ENCODE measurements at places on chromosomes 7 and 10.
A peak's percentile ranks its signal among the peaks of the same experiment; 100 is the strongest.

DNA sequence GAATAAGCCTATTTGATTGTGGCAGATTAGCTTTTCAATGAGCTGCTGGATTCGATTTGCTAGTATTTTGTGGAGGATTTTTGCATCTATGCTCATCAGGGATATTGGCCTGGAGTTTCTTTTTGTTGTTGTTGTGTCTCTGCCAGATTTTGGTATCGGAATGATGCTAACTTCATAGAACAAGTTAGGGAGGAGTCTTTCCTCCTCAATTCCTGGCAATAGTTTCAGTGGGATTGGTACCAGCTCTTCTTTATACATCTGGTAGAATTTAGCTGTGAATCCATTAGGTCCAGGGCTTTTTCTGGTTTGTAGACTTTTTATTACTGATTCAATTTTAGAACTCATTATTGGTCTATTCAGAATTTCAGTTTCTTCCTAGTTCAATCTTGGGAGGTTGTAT lies 43.4 kb upstream of the KLF14 start:
- H3K36me3 ChIP-seq, result no peaks in the 10 kb centered on the region
- peaks cover 24% of the 10 kb centered on the region for H3K27me3 ChIP-seq
- no peak overlapping the region for H3K27ac ChIP-seq
- no peak overlapping the region for H3K4me3 ChIP-seq

GRCh38 chr7:137606061-137606674 lies 240.6 kb downstream of the DGKI start:
- H3K4me3 ChIP-seq, result no peak overlapping the region
- no peak overlapping the region for H3K27ac ChIP-seq
- no peaks in the 10 kb centered on the region for H3K4me1 ChIP-seq
- H3K27me3 ChIP-seq, result no peaks in the 10 kb centered on the region
- peak; percentile 71 for DNase-seq

GRCh38 chr10:131787961-131788360 lies 112.8 kb upstream of the PPP2R2D start:
- no peak overlapping the region for H3K27ac ChIP-seq
- no peaks in the 10 kb centered on the region for H3K4me1 ChIP-seq
- H3K36me3 ChIP-seq, result no peaks in the 10 kb centered on the region
- H3K27me3 ChIP-seq, result no peaks in the 10 kb centered on the region

- H3K36me3 ChIP-seq, result no peaks in the 10 kb centered on the region
- no peaks in the 10 kb centered on the region for H3K4me1 ChIP-seq
- no peaks in the 10 kb centered on the region for H3K27me3 ChIP-seq
- no peak for DNase-seq
- no peak overlapping the region for H3K4me3 ChIP-seq
- no peak overlapping the region for H3K27ac ChIP-seq
Measured at GRCh38 chr7:109696723-109697122, 1127.0 kb downstream of the DNAJB9 start.

DNA sequence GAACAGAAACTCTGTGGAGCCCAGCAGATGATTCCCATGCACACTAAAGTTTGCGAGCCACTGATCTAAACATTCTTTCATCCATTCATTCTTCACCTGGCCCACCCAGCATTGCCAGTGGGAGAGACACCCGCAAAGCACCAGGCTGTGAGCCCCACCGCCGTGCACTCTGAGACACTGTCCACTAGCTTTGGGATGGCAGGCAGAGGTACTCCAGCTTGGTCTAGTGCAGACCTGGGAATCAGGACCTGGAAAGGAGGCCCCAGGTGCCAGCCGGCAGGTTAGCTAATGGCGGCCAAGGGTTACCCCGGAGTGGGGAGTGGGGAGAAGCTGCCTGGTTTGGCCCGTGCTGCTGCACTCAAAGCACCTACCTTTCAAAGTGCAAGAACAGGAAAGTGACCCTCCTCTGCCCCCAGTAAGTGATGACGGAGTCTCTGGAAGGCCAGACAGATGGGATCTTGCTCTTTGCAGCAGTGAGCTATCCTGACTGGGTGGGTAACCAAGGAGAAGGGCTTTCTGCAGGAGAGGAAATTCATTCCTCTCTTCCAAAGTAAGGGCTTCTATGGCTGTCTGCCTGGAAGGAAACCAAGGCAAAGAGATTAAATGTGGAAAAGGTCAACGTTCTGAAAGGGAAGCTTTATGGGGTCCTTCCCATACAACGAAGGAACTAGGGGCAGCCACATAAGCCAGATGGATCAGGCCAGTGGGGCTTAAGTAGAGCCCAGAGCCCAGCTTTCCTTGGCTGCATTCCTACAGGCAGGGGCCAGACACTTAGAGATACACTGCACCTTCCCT lies 74.2 kb upstream of the LRRC4 start:
- DNase-seq, result no peak
- H3K27ac ChIP-seq, result no peak overlapping the region
- H3K4me3 ChIP-seq, result no peak overlapping the region
- peaks cover 47% of the 10 kb centered on the region for H3K27me3 ChIP-seq
- no peaks in the 10 kb centered on the region for H3K36me3 ChIP-seq
- peaks cover 2% of the 10 kb centered on the region for H3K4me1 ChIP-seq

DNA sequence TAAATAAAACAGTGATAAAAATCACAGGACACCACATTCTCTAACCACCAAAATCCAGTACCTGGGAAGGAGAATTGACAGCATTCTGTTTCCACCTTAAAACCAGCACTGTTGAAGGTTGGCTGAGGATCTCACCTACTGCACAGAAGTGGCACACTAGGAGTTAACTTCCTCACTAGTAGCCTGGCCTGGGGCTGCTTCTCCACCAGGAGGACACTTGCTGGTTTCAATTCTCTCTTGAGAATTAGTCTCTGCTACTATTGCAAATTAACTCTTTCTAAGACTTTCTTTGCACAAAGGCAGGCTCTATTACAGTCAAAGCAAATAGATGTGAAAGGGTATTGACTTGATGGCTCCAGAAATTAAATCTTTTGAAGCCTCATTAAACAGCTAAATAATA lies 2.3 kb upstream of the CTTNBP2 start:
- H3K36me3 ChIP-seq, result no peaks in the 10 kb centered on the region
- DNase-seq, result peak; percentile 28
- no peaks in the 10 kb centered on the region for H3K4me1 ChIP-seq
- H3K27me3 ChIP-seq, result peaks cover 1% of the 10 kb centered on the region

DNA sequence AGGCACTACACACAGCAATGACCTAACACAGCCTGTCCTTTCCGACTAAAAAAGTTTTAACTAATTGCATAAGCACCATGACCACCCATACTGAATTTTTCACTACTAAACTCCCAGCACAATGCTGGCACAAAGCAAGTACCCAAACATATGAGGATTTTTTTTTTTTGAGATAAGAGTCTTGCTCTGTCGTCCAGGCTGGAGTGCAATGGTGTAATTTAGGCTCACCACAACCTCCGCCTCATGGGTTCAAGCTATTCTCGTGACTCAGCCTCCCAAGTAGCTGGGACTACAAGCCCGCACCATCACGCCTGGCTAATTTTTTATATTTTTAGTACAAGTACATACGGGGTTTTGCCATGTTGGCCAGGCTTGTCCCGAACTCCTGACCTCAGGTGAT lies 5.1 kb downstream of the UBE2H start:
- H3K4me1 ChIP-seq, result peaks cover 6% of the 10 kb centered on the region
- H3K27ac ChIP-seq, result peak overlapping the region; percentile 86
- no peak overlapping the region for H3K4me3 ChIP-seq
- DNase-seq, result no peak

- no peaks in the 10 kb centered on the region for H3K27me3 ChIP-seq
- no peak overlapping the region for H3K27ac ChIP-seq
- DNase-seq, result no peak
- no peaks in the 10 kb centered on the region for H3K36me3 ChIP-seq
Measured at GRCh38 chr10:107341281-107341680, 176.8 kb upstream of the SORCS1 start.

DNA sequence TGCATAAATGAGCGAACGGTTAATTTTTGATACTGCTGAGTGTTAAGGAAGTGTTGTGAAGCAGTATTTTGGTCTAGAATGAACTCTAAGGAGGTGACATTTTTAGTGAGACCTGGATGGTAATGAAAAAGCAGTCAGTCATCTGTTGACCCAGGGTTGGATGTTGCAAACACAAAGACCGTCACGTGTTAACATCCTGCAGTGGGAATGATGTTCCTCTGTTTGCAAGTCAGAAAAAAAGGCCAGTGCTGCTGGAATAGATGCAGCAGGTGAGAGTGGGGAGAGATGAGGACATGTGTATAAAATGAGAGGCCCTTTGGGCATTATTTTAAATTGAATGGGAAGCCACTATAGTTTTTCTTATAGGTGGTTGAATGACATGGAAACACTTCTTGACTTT lies 39.3 kb downstream of the INSYN2A start:
- no peak overlapping the region for H3K27ac ChIP-seq
- no peak for DNase-seq
- H3K4me1 ChIP-seq, result peaks cover 15% of the 10 kb centered on the region
- no peaks in the 10 kb centered on the region for H3K27me3 ChIP-seq
- H3K4me3 ChIP-seq, result no peak overlapping the region
- H3K36me3 ChIP-seq, result no peaks in the 10 kb centered on the region

- H3K4me3 ChIP-seq, result no peak overlapping the region
- no peaks in the 10 kb centered on the region for H3K27me3 ChIP-seq
- DNase-seq, result no peak
- no peaks in the 10 kb centered on the region for H3K36me3 ChIP-seq
- no peak overlapping the region for H3K27ac ChIP-seq
Measured at GRCh38 chr10:63430999-63431356, 34.8 kb downstream of the JMJD1C start.

DNA sequence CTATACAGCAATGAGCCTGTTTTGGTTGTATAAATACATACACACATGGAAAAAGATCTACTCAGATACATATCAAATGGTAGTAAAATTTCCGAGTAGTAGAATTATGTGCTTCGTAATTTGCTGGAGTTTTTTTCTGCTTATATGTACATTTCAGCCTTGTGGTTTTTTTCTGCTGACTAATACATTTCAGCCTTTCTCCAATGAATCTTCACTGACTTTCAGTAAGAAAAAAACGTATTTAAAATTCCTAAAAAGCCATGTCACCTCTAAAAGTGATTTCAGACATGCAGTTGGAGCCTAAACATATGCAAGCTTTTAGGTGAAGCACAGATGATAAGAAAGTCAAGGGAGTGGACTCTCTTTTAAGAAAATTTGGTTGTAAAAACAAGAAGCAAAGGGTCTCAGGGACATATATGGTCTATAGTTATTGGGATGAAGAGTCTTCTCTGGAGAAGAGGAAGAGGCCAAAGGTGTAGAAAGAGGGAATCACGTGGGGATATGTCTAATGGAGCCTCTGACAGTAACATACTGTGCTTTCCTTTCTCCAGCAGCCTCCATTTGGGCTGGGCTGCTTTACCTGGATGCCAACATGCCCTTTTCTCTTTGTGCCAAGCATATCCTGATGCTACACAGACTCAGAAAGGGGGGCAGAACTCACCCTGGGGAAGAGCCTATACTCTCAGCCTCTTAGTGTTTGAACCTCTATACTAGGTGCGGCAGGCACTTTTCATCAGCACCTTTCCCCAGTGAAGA lies 2.4 kb downstream of the AMPH start:
- DNase-seq, result peak; percentile 82
- H3K27me3 ChIP-seq, result 0 out of 2 replicates have a peak, but pooled peaks cover 3% of the 10 kb centered on the region
- no peaks in the 10 kb centered on the region for H3K36me3 ChIP-seq
- peak overlapping the region; percentile 44 for H3K27ac ChIP-seq

DNA sequence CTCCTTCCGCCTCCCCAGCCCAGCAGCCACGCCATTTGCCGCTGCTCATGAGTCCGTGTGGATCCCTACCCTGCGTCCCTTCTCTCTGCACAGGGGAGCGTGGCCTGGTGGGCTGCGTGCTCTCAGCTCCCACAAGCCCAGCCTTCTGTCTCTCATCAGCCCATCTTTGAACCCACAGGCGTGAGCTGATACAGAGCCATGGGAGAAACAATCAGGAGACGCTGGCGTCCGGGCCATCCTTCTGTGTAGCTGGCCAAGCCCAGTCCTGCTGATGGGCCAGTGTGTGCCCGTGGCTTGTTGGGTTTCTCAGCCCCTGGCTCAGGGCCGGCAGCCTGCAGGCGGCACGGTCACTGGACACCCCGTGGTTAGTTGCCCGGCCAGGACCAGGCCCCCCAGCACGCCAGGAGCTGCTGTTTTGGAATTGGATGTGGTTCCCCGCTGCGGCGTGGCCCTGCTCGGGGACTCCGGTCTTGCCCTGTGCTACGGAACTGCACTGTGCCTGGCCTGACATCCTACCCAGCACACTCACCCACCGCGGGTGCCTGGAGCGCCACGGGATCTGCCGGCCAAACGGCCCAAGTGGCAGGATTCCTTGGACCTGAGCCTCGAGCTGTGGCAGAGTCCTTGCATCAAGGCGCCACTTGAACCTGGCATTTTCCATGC lies 88.9 kb downstream of the ELFN1 start:
- H3K27ac ChIP-seq, result no peak overlapping the region
- H3K27me3 ChIP-seq, result peaks cover 11% of the 10 kb centered on the region
- H3K4me1 ChIP-seq, result no peaks in the 10 kb centered on the region
- no peak overlapping the region for H3K4me3 ChIP-seq

GRCh38 chr10:90966146-90966545 lies 45.3 kb upstream of the ANKRD1 start:
- no peak for DNase-seq
- no peak overlapping the region for H3K27ac ChIP-seq
- no peaks in the 10 kb centered on the region for H3K36me3 ChIP-seq
- H3K27me3 ChIP-seq, result no peaks in the 10 kb centered on the region
- no peak overlapping the region for H3K4me3 ChIP-seq
- peaks cover 16% of the 10 kb centered on the region for H3K4me1 ChIP-seq
